ENCODE measurements at places on chromosomes 13 and 19. TPM values are rescaled to one million over a fixed set of nuclear protein-coding genes. Genes with fewer than 3 reads are reported as not detected.
A peak's percentile ranks its signal among the peaks of the same experiment; 100 is the strongest.

Gene SERPINE3
- total RNA-seq: not detected

Gene ZNF865
- total RNA-seq: 1.5 TPM

Gene CRX
- total RNA-seq: not detected

Gene CD79A
- 0.36 TPM for total RNA-seq

Gene ZIM2
- not detected for total RNA-seq

Gene VSTM1
- total RNA-seq: not detected

Gene ZNF99
- under 0.01 TPM for total RNA-seq

Gene ZNF729
- not detected for total RNA-seq

Gene ZNF625
- 13.0 TPM for total RNA-seq

Gene DIAPH3
- 8.3 TPM for total RNA-seq

Gene GAPDHS
- not detected for total RNA-seq

Gene PROZ
- total RNA-seq: not detected

Gene WDR87
- total RNA-seq: not detected

- DNase-seq: peak; percentile 35
Observed at GRCh38 chr13:46721054-46721453, 75.9 kb downstream of the ESD start.

DNA sequence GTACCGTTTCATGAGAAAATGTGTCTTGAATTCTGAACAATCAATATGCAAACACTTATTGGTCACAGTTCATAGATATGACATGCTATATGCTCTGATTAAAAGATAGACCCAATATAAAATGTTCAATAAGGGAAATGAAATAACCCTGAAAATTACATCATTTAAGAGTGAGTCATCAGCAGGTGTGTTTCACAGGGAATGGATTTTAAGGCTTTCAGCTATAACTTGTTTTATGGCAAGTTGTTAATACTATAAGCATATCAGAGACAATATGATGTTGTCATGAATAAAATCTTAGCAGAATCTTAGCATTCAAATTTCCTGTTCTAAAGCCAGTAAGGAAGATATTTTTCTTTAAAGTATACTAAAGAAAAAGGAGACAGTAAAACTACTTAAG is 483.4 kb upstream of the PCDH9 start:
- no peak for DNase-seq

DNA sequence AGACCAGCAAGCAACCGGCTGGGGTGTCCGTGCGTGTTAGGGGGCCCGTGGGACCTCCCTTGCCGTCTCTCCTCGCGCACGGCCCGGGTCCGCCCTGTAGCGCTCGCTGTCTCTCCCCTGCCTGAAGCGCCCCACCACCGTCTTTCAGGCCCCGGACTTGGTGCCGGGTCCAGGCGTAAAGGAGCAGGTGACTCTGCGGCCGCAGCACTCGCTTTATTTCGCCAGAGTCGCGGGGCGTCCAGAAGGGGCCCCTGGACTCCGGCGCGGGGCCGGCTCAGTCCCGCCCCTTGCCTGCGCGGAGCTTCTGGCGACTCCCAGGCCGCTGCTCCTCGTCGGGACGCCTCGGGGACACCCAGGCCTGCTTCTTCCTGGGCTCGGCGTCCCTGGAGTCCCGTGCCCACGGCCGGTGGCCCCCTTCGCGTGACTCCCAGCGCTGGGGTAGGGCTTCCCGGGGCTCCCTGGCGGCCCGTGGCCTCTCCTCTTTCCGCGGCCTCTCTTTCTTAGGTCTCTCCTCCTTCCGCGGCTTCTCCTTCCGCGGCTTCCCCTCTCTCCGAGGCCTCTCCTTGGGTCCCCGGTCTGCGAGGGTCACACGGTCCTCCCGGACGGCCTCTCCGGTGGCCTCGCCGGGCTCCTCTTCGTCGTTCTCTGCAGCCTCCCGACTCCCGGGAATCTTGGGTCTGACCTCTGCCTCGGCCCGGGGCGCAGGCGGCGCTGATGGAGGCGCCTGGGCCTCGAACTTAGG is 3.1 kb downstream of the AMH start:
- DNase-seq: peak; percentile 94

- DNase-seq: no peak
Observed at GRCh38 chr13:88472316-88472715, 801.1 kb downstream of the SLITRK5 start.

- DNase-seq: peak; percentile 10
Observed at GRCh38 chr13:31807090-31807541, 67.8 kb downstream of the RXFP2 start.

DNA sequence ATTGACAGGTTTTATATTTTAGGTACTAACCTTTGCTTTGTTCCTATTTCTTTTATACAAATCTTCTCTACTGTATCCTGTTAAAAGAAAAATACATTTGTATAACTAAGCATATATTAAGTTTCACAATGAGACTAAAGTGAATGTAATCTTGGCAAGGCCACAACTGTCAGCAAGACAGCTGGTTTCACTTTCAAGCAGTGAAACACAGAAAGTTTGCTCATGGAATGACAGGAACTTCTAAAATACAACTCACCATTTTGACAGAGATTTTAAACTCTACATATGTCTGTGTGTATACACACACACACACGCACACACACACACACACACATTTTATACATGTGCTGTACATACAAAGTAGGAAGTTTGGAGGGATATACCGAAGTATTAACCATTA is 53.3 kb downstream of the PARP4 start:
- DNase-seq: peak; percentile 71

DNA sequence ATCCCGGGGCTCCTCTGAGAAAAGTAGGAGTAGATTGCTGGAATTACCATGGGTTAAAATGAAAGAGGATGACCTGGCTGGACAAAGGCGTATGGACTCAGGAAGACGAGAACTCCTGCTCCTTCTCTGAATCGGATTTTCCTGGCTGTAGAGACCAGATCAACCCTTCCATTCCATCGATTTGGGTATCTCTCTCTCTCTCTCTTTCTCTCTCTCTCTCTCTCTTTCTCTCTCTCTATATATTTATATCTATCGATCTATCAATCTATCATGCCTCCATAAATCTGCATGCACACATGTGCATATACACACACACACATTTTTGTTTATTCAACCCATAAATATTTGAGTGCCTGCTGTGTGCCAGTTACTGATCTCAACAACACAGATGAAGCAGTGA is 234.9 kb downstream of the LMO7 start:
- DNase-seq: no peak

GRCh38 chr19:6213696-6214641 is 65.8 kb downstream of the MLLT1 start:
- peak; percentile 80 for DNase-seq

- DNase-seq: no peak
Observed at GRCh38 chr19:4528843-4529242, 6.2 kb downstream of the PLIN5 start.

- DNase-seq: no peak
Observed at GRCh38 chr13:51707461-51707860, 96.5 kb downstream of the DHRS12 start.

GRCh38 chr19:1671716-1672037 is 19.3 kb upstream of the TCF3 start:
- peak; percentile 92 for DNase-seq

GRCh38 chr13:74904556-74904955 is 577.4 kb downstream of the TBC1D4 start:
- no peak for DNase-seq

DNA sequence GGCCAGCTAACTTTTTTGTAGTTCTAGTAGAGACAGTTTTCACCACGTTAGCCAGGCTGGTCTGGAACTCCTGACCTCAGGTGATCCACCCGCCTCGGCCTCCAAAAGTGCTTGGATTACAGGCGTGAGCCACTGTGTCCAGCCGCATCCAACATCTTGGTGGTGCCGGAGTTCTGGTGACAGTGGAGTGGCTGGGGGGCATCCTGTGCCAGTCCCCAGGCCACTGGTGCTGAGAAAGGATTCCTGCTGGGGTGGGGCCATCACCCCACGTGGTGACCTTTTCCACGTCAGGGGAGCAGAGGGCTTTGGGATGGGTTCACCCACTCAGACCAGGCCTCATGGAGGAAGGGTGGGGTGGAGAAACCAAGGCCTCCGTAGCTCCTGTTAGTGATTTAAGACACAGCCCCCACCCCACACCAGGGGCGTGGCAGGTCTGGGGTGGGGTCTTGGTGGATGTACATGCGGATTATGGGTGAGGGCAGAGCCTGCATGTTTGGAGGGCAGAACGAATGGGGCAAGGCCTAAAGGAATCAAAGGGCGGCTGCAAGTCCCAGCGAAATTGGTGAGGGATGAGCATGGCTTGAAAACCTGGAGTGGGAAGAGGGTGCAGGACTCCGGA is 12.9 kb upstream of the TUBB4A start:
- DNase-seq: peak; percentile 54

DNA sequence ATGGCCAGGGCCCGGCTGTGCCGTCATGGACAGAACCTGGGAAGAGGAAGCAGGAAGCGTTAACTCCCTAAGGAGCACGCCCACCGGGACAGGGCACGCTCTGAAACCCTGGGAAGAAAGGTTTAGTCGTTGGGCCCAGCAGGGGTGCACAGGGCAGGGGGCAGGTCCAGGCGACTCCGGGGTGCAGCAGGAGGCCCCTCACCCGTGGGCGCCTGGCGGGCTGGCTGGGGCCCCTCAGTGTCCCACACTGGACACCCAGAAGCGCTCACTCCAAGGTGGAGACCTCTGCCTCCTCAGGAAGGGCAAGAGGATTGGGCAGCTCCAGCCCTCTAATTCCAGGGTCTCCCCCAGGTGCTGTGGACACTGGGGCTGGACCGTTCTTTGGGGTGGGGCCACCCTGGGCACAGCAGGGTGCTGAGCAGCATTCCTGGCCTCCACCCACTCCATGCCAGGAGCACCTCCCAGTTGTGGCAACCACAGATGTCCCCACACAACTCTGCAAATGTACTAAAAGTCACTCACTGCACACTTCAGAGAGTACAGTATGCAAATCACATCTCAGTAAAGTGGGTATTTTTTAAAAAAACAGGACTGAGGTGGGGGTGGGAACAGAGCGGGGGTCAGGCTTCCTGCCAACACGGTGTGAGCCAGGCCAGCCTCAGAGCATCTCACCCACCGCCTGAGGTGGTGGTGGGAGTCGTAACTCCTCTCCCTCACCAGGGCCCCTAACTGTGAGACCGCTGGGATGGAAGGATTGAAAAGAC is 35.2 kb downstream of the PIP5K1C start:
- DNase-seq: no peak

DNA sequence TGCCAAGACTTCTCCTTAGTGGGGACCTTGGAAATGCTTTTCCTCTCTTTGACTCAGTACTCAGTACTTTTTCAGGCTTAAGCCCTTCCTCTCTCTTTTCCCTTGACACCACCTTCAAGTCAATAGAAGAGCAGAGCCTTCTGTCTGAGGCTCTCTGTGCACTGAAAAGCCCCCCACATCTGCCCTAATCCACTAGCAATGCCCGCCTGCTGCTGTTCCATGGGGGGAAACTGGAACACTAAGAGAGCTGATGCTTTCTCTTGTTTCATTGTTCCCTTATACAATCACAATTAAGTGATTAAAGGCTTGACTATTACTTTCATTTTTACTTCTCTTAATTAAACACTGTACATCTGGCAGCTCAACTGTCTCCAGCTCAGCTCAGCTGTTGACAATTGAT is 254.5 kb downstream of the SLITRK6 start:
- no peak for DNase-seq

DNA sequence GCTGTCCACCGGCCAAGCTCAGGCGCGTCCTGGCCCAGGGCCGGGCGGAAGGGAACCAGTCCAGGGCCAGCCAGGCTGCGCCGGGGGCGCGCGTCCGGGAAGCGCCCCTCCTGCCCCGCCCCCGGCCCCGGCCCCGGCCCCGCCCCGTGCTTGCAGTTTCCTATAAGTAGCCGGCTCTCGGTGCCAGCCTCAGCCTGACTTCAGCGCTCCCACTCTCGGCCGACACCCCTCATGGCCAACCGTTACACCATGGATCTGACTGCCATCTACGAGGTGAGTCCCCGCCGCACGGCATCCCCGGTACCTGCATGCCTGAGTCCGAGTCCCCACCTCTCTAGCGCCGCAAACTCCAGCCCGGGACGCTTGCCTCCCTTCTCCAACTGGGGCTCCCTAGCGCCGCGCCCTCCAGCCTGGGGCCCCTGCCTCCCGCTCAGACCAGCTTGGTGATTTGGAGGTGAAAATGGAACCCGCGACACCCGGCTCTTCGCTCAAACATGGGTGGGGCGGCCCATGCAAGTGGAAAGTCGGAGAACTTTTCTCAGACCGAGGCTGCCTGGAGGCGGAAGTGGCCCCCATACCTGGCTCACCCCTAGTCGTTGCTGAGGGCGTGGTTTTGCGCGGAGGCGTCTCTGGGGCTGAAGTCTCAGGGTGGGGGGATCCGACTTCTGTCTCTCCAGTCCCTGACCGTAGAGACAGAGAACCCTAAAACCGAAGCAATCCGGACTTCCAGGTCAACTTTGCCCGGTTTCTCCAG is at the start of gene ZFP36:
Gene ZFP36 (plus strand): TSS at position 192 of the 754 bp plus-strand sequence. CDS start 58 bp downstream, at position 250.
- DNase-seq: peak; percentile 99

DNA sequence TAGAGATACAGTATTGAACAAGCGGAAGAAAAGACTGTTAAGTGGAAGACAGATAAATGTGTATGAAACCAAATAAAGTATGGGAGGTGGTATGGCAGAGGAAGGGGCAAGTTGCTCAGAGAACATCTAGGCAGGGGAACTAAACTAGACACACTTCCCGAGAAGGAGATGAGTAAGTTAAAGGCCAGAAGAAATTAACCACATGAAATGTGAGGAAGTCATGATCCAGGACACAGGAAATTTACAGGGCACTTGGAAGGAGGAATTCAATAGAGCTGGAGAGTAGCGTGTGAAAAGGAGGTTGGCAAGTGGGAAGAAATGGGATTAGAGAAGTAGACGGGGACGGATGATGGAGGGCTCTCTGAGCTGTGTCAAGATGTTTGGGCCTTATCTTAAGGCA is 208.8 kb downstream of the COG6 start:
- DNase-seq: no peak

DNA sequence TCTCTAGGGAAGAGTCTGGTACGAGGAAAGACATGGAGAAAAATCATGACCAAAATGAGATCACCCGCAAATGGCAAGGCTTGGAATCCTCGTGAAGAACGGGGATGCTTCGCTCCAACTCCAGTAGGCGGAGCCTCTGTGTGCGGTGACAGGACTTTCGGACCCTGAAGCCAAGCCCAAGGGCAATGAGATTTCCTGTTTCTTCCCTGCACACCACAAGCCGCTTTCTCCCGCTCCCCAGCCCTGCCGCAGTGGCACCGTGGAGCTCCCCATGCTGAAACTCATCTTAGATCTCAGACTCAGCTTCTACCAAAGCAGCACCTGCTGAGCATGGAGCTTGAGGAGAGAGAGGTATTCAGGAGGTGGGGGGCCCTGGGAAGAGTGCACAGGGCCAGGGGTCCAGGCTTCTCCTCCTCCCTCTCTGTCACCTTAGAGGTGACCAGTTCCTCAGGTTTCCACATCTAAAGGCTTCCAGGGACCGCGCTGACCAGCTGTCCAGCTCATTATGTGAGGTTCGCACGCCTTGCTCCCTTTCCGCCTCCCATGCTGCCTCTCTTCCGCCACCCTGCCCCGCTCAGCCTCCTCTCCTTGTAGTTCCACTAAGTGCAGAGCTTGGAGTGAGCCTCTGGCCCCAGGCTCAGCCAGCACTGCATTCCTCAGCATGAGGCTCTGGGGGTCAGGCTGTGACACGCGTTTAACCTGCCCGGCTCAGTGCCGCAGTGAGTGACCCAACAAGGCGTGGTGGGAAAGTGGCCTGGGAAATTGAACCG is 153.8 kb upstream of the SOX1 start:
- peak; percentile 75 for DNase-seq
